ENCODE measurements at places on chromosomes 11 and 22.

DNA sequence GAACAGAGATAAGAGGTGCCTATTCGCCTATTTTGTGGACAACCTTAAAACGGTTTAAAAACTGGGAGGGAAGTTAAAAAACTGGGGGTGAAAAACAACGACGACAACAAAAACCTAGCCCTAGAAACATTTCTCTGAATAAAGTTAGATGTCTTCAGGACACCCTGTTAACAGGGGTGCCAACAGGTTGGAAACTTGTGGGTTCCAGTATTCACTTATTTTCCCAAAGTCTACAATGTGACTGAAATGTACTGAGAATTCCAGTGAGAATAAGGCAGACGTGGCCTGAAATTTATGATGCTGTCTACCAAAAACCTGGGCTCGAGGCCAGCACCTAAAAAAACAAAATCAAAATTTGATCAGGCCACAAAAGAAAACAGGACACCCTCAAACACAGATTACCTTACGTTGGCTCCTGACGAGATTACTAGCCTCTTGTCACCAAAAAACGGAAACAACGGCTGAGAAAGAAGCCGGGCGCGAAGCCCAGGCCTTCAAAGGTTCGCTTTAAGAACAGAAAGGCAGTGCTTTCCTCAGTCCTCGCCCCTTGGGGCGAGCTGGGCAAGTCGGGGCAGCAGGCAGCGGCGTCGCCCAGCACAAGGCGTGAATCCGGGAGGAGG lies 906 bp downstream of the CCDC90B start:
- DNase-seq, result no peak

DNA sequence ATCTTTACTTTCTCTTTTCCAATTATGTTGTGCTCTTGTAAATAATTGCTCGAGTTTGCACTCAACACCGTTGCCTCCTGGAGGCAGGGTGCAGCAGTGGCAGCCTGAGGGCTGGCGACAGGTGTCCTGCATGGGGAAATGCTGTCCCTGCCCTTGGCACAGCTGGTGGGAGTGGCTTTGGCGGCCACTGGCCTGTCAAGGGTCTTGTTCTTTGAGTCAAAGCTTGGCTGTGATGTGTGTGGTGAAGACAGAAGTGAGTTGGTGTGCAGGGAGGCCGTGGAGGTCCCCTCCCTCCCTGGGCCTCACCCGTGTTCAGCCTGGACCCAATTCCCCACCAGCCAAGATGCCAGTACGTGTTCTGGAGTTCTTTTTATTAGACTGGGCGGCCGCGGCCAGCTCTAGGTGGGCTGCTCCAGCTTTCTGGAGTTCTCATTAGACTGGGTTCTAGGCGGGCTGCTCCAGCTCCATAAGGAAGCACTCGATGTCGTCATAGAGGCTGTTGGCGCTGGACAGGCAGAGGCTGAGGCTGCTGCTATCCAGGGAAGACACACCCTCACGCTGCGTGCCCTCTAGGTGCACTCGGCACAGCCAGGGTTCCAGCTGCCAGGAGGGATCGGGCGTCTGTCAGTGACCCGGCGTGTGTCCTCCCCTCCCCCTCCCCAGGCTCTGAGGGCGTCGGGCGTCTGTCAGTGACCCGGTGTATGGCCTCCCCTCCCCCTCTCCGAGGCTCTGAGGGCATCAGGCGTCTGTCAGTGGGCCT lies 3.4 kb downstream of the IRF7 start:
- peak; percentile 77 for DNase-seq

- DNase-seq, result no peak
These were observed 432 bp upstream of the GP1BB start for GRCh38 chr22:19722982-19723231.

DNA sequence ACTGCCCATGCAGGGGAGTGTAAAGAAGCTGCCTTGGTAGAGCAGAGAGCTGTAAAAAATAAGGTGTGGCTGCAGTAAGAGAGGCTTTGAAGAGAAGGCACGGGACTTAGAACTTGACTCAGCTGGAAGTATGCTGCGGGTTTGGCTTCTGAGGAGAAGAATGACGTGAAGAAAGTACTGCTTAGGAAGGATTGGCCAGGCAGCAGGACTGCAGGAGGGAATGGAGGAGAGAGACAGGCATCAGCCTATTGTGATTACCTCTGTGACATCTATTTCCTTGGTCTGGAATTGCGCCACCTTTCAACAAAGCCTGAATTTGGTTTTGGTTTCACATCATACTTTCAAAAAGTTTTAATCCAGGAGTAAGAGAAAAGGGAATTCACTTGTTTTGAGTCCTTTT lies 22.5 kb downstream of the PRRG4 start:
- DNase-seq, result no peak

GRCh38 chr22:36493690-36494110 lies 12.3 kb upstream of the TXN2 start:
- no peak for DNase-seq

Data from islet precursor cell (in vitro differentiated cells).